BJ (cell line): ENCODE measurements at places on chromosomes 2 and 18.

DNA sequence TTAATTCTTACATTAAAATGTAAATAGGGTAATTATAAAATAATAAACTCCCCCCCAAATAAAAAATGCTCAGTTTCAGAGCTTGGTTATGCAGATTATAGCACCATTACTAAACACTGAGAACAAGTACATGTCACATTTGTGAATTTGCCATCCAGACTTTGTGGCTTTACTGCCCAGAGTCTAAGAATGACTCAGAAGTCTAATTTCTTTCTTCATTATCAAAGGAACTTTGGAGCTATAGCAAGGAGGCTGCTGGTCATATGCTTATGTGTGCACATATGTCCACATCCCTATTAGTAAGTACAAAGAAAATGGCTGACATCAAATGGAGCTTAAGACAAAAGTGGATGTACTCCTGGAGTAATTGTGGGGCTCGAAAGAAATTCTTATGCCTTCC, 248.5 kb upstream of the SESTD1 start:
- DNase-seq, result no peak

GRCh38 chr2:234476766-234477165, 20.1 kb downstream of the ARL4C start:
- no peak for DNase-seq

DNA sequence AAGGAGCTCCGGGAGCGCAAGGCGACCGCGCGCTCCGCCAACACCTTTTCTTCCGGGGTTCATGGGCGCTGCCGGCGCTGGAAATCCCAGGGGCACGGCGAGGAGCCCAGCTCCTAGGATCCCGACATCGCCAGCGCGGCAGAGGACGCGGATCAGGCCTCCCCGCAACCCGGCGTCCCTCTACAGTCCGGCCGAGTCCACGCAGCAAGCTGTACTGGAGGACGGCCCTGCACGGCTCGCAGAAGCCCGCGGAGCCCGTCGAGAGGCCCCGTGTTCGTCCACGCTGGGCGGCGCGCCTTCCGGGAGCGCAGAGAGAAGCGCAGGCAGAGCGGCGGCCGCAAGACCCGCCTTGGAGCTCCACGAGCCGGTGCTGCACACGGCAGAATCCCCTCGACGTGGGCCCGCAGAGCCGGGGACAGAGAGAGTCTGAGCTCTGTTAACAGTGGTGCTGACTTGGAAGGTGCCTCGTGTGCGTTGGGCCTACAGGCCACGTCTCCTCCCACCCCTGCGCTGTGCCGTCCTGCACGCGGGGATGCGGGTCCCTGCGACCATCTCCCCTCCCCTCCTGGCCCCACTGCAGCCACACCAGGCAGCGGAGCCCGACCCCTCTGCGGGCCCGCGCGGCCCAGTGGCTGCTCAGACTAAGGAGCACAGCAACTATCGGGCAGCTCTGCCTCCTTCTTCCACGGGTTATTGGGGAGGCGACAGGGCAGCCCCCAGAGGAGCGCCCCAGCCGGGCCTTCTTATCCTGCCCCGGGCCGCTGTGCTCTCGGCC, 28.1 kb upstream of the PTPN2 start:
- no peak for DNase-seq

DNA sequence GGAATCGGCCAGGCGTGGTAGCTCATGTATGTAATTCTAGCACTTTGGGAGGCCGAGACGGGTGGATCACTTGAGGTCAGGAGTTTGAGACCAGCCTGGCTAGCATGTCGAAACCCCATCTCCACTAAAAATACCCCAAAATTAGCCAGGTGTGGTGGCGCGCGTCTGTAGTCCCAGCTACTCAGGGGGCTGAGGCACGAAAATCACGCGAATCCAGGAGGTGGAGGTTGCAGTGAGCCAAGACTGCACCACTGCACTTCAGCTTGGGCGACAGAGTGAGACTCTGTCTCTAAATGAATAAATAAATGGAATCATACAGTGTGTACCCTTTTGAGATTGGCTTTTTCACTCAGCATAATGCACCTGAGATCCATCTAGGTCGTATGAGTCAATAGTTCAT, 19.4 kb upstream of the TTC39C start:
- no peak for DNase-seq

- DNase-seq, result no peak
These were observed 107.4 kb upstream of the CTDP1 start for GRCh38 chr18:79572093-79572780.

DNA sequence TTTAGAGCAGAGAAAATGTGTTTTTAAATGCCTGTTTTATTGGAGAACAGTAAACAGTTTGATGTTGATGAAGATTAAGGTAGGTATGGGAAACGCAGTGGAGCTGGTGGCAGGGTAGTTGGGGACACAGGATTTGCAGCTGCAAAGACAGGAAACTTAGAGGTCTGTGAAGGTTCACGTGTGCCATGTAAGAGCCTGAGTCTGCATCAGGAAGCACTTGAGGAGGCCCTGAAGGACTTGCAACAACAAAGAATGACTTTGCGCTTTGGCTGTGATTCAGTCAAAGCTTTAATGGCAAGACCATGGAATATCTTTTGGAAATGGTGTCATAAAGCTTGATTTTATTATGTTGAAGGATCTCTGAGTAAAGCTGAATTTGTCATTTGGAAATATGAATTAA, 347.6 kb upstream of the KCNJ3 start:
- DNase-seq, result no peak

DNA sequence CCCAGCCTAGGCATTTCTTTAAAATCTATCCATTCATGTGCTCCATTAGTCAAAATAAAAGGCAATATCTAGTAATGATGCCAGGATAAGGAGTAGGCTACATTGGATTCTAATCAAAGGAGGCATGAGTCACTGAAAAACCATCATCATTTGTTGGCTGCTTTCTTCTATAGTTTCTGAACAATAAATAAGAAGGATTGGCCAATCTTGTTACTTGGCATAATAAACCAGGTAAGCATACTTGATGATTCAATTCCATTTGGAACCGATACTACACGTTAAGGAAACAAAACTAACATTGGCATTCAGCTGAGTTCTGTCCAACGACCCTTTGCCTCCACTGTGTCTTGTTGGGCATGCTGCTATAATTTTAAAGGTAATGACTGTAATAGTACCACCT, 27.2 kb downstream of the ATP8B1 start:
- DNase-seq, result no peak

GRCh38 chr2:240404174-240404852, 31.1 kb upstream of the GPC1 start:
- no peak for DNase-seq

DNA sequence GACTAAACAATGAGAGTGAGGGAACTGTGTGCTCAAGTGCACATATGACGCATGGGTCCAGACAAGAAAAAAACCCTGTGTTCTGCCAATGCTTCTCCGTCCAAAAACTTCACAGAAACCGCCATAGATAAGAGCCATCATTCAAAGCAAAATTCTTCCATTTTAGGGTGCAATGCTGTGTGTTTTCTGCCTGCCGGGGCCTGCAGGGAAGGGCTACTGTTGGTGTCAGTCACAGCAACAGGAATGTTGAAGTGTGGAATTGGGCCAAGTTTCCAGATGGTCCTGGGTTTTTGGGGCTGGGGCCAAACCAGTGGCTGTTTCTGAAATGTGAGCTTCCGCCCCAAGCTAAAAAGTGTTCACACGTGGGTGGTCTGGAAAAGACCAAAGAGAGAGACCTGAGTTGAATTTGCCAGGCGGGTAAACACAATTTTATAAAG, 677 bp upstream of the MC2R start:
- DNase-seq, result no peak

GRCh38 chr2:187299122-187299906, 148.7 kb downstream of the CALCRL start:
- DNase-seq, result no peak

DNA sequence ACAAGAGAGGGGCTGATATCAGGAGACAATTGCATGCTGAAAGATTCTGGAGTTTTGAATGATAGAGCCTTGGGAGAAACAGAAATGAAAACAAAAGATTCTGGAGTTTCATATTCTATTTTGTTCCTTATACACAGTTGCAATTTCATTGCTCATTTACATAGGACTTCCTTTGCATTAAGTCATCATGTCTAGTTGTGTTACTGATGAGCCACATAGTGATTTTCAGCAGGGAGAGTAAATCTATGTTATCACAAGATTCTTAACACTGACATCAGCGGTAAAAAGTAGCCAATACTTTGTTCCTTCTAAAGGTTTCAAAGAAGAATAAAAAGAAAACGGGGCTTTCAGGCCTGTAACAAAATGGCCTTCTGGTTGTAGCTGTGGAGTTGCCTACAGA, 7.1 kb downstream of the ADAM17 start:
- no peak for DNase-seq

- DNase-seq, result no peak
These were observed 1201.0 kb downstream of the LRP1B start for GRCh38 chr2:140929849-140930248.

DNA sequence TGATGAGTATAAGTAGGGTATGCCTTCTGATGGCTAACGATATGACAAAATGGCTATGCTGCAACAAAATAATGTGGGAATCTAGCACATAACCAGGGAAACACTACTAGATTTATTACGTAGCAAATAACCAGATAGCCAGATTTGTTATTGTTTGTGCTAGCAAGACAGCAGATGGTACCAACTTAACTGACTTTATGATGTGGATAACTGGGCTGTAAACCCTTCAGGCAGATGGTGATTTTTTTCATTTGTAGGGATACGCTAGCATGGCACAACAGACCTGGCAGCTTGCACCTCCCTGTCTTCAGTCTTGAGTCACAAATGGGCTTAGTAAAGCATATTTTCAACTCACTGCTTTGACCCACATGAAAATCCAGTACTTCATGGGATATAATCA, 48.7 kb downstream of the PRELID3A start:
- DNase-seq, result no peak
